ENCODE measurements at places on chromosomes 1 and 21. TPM values are rescaled to one million over a fixed set of nuclear protein-coding genes. Genes with fewer than 3 reads are reported as not detected.

DNA sequence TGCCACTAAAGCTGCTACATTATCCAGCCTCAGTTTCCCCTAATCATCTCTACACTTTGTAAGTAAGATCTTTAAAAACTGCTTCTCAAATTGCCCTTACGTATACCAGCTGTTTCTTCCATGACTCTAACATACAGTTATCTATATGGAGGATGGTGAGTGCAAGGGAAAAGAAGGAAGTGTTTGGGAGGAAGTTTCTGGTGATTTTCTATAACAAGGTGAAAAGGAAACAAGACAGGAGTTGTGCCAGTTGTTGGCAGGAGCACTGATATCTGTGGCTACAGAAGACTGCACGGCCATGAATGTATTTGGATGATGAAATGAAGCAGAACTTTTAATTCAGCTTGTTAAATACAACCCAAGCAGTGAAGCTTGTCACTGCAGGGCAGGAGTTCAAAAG, 32.3 kb upstream of the NHLH2 start:
- no peak for DNase-seq

CHRNB2 gene
- total RNA-seq = not detected

DNA sequence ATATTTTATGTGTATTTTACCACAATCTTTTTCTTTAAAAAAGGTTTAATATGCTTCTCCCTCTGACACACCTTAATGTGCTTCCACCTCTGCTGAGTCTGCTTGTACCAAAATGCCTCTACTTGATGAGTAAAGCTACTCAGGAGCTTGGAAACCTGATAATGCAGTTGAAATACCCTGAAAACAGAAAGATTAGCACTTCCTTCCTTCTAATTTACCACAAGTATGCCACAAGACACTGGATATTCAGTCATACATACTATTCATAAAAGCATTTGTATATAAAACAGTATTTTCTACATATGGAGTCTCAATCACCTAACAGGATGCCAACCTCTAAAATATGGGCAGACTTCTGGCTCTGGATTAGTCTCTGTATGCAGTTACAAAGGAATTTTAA, 55.0 kb downstream of the SLC35D1 start:
- DNase-seq = no peak

SLC6A9 gene
- 12.2 TPM for total RNA-seq

DNA sequence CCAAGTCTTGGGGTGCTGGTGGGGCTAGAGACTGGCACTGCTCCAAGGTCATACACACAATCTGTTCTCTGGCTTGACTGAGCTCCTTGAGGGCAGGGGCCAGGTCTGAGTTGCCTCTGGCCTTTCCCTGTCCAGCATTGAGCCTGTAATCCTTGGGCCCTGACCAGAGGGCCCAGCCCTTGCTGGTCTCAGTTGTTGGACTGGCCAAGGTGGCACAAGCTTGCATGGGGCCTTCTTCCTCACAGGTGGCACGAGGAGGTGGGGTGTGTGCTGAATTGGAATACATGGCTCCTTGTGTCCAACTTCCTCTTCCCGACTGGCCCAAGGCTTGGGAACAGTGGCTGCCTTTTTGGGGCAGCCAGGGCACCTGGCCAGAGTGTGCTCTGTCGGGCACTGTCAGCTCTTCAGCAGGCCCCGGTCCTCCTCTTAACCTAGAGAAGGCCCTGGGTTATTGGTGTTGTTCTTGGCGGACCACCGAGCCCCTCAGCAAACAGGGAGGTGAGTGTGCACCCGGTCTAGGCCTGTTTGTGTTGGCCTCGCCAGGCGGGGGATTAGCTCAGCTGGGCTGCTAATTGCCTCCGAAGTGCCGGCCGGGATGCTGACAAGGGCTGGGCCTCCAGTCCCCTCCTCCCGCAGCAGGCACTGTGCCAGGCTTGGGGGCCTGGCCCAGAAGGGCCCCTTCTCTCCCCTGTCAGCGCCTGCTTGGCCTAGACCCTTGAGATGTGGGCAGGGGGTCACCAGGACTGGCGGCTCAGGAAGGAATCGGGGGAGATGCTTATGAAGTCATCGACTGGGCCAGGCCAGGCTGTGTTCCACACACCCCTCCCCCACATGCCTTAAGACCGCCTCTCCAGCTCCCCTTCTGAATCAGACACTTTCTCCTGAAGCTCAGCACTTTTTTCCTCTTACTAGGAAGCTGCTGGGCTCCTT, 28.5 kb downstream of the WNT4 start:
- DNase-seq = no peak

OR10J1 gene
- total RNA-seq = not detected

TENT5C gene
- total RNA-seq = 3.6 TPM

GRCh38 chr1:151165281-151165737, 393 bp downstream of the LYSMD1 start:
- peak; percentile 84 for DNase-seq

DNA sequence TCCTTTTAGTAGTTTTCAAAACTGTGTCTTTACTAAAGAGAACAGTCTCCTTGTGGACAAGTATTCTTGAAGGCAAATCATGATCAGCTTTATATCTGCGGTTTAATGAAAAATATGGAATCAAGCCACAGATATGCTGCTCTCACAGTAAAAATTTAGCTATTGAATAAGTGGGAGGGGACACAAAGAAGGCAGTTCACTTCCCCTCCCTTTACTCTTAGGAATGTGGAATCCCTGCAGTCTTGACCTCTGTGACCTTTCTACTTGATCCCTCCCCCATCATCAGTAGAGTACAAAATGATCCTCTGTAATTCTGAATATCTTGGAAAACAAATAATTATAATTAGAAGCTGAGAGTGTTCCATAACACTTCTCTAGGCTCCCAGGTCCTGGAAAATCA, 136.7 kb upstream of the HOOK1 start:
- no peak for DNase-seq

GRCh38 chr1:168794057-168794456, 65.1 kb upstream of the DPT start:
- DNase-seq = no peak

DNA sequence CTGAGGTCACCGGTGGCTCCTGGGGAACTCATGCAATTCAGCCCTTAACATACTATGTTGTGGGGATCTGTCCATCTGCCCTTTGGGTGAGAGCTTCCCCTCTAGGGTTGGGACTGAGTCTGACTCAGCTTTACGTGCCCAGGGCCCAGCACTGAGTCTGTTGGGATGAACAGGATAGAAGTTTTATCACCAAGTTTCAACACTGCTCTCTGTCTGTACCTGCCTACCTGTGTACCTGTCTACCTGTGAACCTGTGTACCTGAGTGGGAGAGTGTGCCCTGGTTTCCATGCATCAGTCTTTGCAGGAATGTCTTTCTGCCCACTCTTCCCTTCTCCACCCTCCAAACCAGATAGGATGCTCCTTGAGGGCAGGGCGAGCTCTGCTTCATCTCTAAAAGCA, 90.6 kb upstream of the POU3F1 start:
- no peak for DNase-seq

- DNase-seq = no peak
These were observed 28.6 kb downstream of the DSTYK start for GRCh38 chr1:205182930-205183329.

GRCh38 chr21:45128613-45129188, 54.3 kb downstream of the ADARB1 start:
- peak; percentile 92 for DNase-seq

- no peak for DNase-seq
These were observed 219.5 kb downstream of the TPR start for GRCh38 chr1:186155594-186155993.

GRCh38 chr1:7145947-7146346, 360.7 kb downstream of the CAMTA1 start:
- no peak for DNase-seq

GRCh38 chr1:22967833-22968232, 4.8 kb downstream of the LACTBL1 start:
- no peak for DNase-seq

All from posterior vena cava (tissue), 2 donors.